ENCODE measurements at places on chromosomes 2 and 18. TPM values are rescaled to one million over a fixed set of nuclear protein-coding genes. Genes with fewer than 3 reads are reported as not detected.

DNA sequence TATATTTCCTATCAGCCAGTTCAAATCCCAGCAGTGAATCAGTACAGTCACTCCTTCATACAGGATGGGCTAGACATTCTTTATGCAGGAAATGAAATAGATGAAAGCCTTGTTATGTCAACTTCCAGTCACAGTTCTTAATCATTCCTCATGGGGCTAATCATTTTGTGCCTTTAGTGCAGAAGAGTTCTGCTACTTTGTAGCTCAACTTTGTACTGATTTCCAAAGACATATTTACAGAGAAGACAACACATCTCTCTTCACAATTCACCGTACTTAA, 593.9 kb upstream of the NETO1 start:
- no peak for DNase-seq

The SH3BP4 gene
- 56.5 TPM for total RNA-seq

The HTR2B gene
- 6.1 TPM for total RNA-seq

The TRIM43 gene
- total RNA-seq = not detected

GRCh38 chr2:214904634-214905033, 95.2 kb upstream of the BARD1 start:
- no peak for DNase-seq

The STPG4 gene
- 0.11 TPM for total RNA-seq

The LIMS3 gene
- 7.3 TPM for total RNA-seq

- DNase-seq = no peak
These were observed 600.3 kb upstream of the GCFC2 start for GRCh38 chr2:76310894-76311633.

The SLC9A4 gene
- total RNA-seq = not detected

The GRB14 gene
- total RNA-seq = 3.9 TPM

- DNase-seq = no peak
These were observed 135.1 kb upstream of the CTDP1 start for GRCh38 chr18:79544386-79544963.

DNA sequence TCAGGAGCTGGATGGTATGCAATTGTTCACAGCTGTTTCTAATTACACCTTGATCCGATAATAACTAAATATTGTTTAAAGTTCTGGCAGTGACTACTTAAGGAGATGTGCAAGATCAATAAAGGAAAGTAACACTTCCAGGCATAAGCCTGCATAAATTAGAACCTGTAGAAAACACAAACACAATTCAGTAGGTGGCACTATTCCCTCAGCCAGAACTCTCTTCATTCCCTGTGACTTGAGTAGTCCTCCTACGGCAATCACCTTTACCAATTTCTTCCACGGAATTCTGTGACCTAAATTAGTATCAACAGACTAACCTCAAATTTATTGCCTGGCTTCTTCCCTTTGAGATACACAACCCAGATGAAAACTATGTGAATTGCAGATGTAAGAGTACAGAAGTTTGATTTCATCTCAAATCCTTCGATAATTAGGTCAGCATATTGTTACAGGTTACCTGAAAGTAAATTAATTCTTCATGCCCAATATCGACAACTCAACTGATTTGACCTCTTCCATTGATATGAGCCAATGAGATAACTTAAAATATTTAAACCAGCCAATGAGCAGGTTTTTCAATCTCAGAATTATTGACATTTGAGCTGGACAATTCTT, 137.8 kb downstream of the PID1 start:
- DNase-seq = no peak

The UGT1A10 gene
- not detected for total RNA-seq

The CAPN14 gene
- 0.07 TPM for total RNA-seq

DNA sequence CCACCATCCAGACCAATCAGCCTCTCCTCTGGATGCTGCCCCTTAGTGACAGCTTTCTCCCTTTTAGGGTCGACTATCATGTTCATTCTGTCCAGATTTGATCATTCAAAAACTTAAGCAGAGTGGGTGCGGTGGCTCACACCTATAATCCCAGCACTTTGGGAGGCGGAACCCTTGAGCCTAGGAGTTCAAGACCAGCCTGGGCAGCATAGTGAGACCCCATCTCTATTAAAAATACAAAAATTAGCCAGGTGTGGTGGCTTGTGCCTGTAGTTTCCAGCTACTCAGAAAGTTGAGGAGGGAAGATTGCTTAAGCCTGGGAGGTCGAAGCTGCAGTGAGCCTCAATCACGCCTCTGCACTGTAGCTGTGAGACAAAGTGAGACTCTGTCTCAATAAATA, 68.3 kb upstream of the ZCCHC2 start:
- DNase-seq = no peak

The RGPD4 gene
- total RNA-seq = not detected

DNA sequence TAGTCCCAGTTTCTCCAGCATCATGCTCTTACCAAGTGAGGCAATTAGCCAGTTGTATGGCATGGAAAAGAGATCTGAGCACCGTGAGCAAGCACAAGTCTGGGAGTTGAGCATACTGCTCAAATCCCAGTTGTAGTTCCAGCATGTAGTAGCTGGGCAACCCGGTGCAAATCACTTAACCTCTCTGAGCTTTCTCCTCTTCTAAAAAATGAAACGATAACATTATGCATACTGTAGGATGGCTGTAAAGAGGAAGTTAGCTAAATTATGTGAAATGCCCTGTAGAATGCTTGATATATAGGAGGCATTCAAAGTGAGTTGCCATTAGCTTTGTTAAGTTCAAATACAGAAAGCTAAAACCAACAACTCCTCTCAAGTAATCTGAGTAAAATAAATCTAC, 164.0 kb upstream of the ZEB2 start:
- no peak for DNase-seq

Measured in pulmonary artery endothelial cell (primary cell).